ENCODE measurements at places on chromosomes 5 and 9.

DNA sequence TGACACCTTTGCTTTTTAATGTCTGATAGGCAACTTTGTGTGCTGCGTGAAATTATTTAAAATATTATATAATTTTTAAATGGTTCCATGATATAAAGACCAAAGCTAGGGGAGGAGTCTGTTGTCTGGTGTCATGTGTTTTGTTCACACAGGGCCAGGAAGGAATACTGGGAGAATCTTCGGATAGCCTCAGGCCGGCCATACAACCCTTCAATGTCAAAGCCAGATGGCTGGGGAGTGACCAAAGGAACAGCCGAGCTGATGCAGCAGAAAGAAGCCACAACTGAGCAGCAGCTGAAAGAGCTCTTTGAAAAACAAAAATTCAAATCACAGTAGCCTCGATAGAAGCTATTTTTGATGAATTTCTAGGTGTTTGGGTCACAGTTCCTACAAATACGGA is 19.2 kb downstream of the BHMT start:
- DNase-seq: no peak

DNA sequence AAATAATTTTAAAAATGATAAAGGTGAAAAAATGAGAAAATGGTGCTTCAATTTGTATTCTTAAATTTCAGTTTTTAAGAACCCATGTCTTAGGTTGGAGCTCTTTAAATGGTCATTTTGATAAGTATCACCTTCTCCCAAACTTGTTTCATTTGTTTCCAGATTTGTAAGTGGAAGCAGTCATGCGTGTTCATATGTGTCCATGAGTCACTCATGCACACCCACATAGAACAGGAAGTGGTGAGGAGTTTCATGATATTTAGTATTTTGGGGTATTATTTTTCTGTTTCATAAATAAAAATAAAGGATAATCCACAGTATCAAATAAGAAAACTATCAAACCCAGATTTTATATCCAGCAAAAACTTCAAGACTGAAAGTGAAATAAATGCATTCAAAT is 570.4 kb upstream of the ST8SIA4 start:
- no peak for DNase-seq

- no peak for DNase-seq
These were observed 103.3 kb downstream of the DIRAS2 start for GRCh38 chr9:90539286-90539685.

- no peak for DNase-seq
These were observed 92.2 kb upstream of the TRPC7 start for GRCh38 chr5:136457390-136458013.

DNA sequence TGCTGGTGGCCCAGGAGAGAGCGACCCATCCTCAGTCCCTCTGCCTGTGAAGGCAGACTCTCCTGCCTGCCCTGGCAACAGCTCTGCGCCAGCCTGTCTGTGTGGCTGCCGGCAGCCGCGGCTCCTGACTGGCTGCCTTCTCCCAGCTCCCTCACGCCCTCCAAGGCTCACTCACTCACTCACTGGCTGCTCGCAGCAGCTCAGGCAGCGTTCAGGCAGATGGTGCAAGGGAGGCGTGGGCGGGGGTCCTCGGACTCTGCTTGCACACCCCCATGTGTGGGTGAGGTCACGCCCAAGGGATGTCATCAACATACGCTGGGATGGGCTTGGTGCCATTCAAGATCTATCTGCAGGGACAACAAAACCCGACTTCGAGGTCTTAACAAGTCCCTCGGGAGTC is 66.7 kb downstream of the DAB2IP start:
- peak; percentile 51 for DNase-seq

DNA sequence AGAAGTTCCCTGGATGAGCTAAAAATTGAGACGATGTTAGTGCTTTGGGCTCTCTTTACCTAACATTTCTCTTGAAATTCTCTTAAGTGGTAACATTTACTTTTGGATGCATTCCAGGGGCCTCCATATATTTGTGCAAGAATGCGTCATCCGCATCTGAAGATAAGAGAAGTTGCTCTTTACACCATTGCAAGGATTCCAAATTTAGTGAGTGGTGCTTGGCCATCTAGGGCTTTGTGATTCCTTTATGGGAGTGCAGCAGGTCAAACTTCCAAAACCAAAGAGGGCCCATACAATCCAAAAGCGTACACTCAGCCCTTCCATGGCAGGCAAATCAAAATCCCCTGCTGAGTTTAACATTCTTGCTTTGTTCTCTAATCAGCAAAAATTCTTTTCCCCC is 102.0 kb upstream of the DMAC1 start:
- DNase-seq: peak; percentile 19

DNA sequence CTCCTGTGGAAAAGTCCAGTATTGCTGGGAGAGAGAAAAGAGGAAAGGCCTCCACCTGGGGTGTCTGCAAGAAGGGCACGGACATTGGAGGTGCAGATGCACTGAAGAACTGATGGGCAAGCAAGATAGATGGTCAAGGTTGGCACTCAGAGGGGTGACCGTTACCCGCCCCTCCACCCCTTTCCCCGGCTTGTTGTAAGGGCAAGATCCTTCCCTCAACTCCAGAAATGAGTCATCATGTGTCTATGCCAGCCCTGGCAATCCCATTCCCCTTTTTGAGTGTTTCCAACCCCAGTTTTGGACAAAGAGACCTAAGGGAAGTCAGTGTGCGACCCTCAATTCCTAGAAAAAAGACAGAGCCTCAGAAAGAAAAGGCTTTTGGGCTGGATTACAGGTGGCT is 34.9 kb upstream of the ATP6V1G1 start:
- DNase-seq: no peak

DNA sequence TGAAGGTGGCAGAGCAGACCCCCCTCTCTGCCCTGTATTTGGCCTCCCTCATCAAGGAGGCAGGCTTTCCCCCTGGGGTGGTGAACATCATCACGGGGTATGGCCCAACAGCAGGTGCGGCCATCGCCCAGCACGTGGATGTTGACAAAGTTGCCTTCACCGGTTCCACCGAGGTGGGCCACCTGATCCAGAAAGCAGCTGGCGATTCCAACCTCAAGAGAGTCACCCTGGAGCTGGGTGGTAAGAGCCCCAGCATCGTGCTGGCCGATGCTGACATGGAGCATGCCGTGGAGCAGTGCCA is 3.8 kb downstream of the ALDH1B1 start:
- DNase-seq: no peak

DNA sequence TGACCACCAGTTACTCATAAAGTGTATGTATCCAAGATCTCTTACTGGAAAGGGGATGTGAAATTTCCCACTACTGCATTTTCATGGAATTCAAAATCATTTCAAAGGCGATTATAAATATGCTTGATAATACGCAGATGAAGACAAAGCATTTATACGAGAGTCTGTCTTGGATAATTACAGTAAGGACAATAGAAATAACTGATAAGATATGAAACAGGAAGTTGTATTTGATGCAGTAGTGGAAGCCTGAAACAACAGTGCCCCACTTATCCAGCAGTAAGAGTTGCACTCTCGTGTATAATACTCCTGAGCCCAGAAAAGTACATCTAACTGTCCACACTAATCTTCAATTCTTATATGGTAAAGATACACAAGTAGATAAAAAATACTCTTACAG is 188.7 kb upstream of the POU5F2 start:
- no peak for DNase-seq

- no peak for DNase-seq
These were observed 56.8 kb upstream of the ZFR start for GRCh38 chr5:32501071-32502002.

DNA sequence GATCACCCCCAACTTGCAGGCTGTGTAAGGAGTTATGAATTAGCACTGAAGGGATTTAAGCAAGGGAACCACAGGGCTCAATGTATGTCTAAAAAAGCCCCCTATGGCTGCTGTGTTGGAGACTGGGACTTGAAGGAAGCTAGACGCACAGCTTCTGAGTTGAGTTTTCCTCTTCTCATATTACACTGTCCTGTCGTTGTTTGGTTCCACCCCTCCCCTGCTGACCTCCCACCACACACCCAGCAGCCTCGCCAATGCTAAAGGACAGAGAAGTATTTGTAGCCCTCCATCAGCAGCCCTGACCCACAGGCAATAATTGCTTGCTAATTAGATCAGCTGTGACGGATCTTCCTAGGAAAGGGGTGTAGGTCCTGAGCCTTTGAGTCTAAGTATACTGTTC is 15.1 kb upstream of the CARTPT start:
- no peak for DNase-seq

DNA sequence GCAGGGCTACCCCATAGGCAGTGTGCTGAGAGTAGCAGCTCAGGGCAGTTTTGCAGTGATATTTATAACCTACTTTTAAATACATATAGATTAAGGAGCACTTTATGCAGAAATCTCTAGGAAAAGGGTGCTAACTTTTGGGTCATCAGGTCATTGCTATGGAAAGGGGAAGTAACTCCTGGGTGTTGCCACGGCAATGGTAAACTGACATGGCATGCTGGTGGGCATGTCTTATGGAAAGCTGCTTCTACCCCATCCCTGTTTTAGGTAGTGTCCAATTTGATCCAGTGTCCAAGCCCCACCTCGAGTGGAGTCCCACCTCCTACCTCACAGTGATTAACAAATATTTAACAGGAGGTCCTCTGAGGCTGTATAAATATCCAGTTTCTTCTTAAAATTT is 56.8 kb upstream of the XPA start:
- DNase-seq: no peak

DNA sequence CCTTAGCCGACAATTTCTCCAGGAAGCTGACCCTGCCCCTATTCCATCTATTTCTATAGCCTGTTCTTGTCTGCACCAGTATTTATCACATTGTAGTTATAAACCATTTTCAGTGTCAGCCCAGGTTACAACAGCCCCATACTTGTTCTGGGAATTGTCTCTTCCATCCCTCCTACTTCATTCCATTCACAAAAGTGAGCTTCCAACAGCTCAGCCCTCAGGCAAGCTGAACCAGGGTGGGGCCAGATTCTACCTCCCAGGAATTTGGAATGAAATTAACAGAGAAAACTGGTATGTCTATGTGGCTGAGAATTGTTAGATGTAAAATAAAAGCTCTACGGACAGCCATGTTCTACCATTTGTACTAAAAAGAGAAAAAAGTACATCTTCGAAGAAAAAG is 36.1 kb downstream of the STRBP start:
- DNase-seq: no peak

DNA sequence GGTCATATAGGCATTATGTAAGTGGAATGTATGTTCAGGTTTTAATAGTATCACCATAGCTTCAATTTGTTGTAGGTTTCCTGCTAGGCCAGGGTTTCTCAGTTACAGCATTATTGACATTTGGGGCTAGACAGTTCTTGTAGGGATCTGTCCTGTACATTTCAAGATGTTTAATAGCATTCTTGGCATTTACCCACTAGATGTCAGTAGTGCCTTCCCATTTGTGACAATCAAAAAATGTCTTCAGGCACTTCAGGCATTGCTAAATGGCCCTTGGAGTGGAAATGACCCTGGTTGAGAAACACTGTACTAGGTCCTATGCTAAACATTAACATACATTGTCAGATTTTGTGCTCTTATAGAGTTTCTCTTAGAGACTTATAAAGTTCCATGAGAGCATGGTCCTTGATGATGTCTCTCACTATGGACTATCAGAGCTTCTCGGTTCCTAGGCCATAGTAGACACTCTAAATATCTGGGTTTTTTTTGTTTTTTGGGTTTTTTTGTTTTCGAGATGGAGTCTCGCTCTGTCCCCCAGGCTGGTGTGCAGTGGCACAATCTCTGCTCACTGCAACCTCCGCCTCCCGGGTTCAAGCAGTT is 1.4 kb downstream of the KIF20A start:
- peak; percentile 78 for DNase-seq
